ENCODE measurements at places on chromosomes 1 and 21.

DNA sequence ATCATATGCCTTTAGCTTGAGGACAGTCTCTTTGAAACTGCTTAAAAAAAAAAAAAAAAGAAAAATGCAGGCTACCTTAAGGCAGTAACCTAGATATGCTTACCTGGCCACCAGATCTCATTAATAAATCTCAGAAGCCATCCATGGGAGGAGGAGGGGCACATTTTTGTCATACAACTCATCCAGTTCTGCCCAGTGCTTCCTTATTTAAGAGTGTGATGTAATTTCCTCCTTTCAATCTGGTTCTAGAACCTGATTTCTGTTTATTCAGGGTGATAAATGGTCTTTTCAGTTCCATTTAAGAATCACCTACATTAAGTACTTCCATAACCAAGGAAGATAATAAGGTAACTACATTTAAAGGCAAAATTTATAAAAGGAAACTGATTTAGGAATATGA, 6.1 kb downstream of the ERRFI1 start:
- DNase-seq = no peak

- DNase-seq = no peak
These were observed 36.3 kb downstream of the C8B start for GRCh38 chr1:56929492-56929891.

- no peak for DNase-seq
These were observed 53.7 kb upstream of the MAN1A2 start for GRCh38 chr1:117313555-117313954.

GRCh38 chr1:200294241-200294640, 115.6 kb downstream of the ZNF281 start:
- DNase-seq = no peak

- DNase-seq = no peak
These were observed 259.3 kb upstream of the SGIP1 start for GRCh38 chr1:66274634-66275033.

DNA sequence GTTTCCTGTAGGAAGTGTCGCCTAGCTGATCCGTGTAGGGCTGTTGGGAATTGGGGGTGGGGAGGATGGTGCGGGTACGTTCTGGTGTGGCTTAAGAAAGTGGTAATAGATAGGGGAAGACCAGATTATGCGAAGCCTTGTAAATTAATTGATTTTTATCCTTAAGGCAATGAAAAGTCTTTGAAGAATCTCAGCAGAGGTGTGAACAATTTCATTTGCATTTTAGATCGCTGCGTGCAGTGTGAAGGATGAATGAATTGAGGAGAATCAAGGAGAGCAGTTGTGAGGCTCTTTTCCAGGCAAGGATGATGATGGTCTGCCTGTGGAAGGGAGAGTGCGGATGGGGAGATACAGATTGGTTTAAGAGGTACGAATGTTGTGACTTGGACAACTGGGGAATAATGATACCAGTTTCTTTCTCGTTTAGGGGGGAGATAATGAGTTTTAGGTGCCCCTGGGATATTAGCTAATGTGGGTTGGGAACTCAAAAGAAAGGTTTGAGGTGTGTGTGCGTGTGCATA, 813 bp upstream of the DEDD start:
- DNase-seq = no peak

DNA sequence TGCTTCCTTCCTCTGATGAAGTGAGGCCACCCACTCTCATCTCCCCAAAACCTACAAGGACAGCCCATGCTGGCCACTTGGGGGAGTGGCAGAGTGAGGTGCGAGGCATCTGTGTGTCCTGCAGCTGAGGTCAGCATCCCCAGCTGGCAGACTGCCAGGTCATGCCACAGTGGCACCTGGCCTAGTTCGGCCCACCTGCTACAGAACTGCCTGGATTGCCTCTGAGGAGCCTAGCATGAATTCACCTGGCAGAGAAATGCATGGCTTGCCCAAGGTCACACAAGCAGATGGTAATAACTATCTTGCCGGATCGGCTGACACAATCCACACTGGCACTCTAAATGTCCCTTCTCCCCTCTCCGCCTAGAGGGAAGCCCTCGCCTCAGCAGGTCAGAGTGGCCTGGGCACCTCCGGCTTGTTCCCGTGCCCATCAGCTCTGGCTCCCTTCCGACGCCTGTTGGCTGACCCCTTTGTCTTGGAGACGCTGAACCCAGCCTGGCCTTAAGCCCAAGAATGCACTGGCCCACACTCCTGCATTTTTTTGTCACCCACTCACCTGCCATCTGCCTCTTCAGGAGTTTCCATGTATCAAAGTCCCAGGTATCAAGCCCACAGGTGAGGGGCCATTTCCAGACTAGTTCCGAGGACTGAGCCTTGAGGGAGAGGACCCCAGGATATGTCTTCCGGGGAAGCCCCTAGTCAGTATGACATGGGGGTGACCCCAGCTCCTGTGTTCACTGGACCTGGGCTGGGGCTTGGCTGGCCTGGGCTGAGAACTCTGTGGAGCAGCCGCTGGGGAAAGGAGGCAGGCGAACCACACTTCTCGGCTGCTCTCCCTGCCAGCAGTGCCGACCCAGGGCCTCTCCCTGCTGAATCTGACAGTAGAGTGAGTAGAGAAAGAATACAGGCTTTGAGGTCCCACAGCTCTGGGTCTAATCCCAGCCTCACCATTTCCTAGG, 21.7 kb downstream of the ECE1 start:
- no peak for DNase-seq

Data from AG04450 (cell line).